ENCODE measurements at places on chromosomes 2 and 18. TPM values are rescaled to one million over a fixed set of nuclear protein-coding genes. Genes with fewer than 3 reads are reported as not detected.
A peak's percentile ranks its signal among the peaks of the same experiment; 100 is the strongest.

DNA sequence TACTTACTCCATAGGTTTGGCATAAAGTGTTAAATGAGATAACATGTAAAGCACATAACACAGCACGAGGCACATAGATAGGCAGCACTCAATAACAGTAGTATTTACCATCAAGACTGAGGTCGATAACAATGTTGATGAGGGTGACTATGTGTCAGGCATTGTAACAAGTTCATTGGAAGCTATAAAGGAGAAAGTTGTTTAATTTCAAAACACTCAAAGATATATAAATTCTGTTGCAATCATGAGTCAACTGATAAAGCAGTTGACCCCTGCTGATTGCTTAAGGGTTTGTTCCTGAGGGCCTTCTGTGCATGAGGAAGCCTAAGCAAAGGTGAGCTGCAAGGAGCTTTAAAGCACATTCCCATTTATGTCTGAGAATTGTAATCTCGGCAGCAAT is 760.5 kb downstream of the SATB2 start:
- H3K4me3 ChIP-seq: no peak overlapping the region
- no peaks in the 10 kb centered on the region for H3K4me1 ChIP-seq
- H3K27ac ChIP-seq: no peak overlapping the region
- no peak for DNase-seq

- no peaks in the 10 kb centered on the region for H3K4me1 ChIP-seq
- H3K36me3 ChIP-seq: no peaks in the 10 kb centered on the region
- peak overlapping the region; percentile 61 for H3K4me3 ChIP-seq
- peaks cover 28% of the 10 kb centered on the region for H3K27me3 ChIP-seq
- H3K27ac ChIP-seq: peak overlapping the region; percentile 53
- DNase-seq: peak; percentile 70
These were observed 4.8 kb downstream of the SOX11 start for GRCh38 chr2:5696945-5697521.

DNA sequence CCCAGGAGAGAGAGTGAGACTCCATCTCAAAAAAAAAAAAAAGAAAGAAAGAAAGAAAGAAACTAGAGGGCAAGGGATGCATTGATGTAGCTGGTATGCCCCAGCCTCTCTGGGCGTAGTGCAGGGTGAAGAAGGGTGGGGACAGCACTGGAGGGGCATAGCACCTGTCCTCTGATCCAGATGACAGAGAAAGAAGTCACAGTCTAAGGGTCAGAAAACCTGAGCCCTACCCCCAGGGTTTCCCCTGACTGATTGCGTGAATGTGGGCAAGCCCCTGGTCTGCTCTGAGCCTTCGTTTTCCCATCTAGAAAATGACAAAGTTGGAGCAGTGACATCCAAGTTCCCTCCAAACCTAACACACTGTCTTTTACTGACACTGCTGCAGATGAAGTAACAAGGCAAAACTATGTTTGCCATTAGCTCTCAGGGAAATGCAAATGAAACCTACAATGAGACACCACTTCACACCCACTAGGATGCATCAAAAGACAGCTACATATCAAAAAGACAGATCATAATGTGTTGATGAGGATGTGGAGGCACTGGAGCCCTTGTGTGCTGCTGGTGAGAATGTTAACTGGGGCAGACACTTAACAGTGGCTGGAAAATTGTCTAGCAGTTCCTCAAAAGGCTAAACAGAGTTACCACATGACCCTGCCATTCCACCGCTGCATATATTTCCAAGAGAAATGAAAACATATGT is 19.5 kb upstream of the YWHAQ start:
- H3K4me3 ChIP-seq: no peak overlapping the region
- DNase-seq: no peak
- no peak overlapping the region for H3K27ac ChIP-seq
- H3K36me3 ChIP-seq: no peaks in the 10 kb centered on the region
- no peaks in the 10 kb centered on the region for H3K4me1 ChIP-seq

DNA sequence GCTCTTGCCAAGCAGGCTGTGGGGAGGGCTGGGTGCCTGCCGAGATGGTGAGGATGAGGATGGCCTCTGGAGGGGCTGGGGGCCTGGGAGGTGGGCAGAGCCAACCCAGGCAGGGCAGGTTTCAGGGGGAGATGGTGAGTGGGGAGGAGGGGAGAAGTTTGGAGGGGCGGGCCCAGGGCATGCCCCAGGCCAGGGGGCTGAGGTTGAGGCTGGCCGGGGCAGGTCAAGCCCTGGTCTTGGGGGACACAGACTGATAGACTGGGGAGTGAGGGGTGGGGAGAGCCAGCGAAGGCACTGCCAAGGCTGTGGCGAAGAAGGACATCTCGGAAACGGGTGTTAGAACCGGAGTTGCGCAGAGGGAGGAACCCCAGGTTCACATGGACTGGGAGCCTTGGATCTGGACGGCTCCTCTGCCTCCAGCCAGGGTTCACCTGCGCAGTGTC is 12.6 kb downstream of the CAPN10 start:
- no peaks in the 10 kb centered on the region for H3K27me3 ChIP-seq
- no peak overlapping the region for H3K27ac ChIP-seq
- H3K36me3 ChIP-seq: no peaks in the 10 kb centered on the region
- no peak overlapping the region for H3K4me3 ChIP-seq

GRCh38 chr2:238082151-238082550 is 18.0 kb upstream of the ESPNL start:
- no peak overlapping the region for H3K4me3 ChIP-seq
- no peaks in the 10 kb centered on the region for H3K4me1 ChIP-seq
- DNase-seq: no peak

DNA sequence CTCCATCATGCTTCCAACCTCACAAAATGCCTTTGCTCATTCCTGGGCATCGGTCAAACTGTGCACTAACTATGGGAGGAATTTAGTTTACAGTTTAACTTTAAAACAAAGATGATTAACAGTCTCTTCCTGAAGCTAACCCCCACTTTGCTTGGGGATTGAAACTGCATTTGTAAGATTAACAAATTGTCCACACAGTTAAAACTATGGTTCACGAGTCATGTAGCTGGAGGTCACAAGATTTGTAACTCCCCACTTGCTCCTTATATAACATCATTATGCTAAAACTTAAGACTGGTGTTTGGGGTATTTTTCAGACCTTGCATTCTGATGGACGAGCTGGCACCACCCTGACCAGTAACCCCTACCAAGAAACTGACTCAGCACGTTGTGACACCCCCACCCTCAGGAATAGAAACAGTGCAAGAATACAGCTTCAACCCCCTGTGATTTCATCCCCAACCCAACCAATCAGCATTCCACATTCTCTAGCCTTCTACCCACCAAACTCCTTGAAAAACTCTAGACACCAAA is 252.3 kb downstream of the MBD5 start:
- DNase-seq: no peak
- H3K4me1 ChIP-seq: no peaks in the 10 kb centered on the region
- no peaks in the 10 kb centered on the region for H3K27me3 ChIP-seq
- no peak overlapping the region for H3K4me3 ChIP-seq

DNA sequence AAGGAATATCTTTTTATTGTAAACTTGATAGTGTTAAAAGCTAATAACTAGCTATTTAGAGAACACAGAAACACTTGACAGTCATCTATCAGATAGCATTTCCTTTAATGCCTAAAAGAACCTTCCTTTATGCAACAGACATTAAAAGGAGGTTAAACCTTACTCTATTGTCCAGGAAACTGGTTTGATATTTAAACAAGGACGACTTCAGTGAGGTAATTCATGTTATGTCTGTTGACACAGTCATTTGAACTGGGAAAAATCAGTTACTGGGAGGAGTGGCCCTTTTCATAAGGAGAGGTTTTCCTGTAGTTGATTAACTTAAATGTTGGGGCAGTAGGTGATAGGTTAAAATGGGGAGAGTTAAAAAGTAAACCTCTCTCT is 6.7 kb downstream of the TGIF1 start:
- peaks cover 58% of the 10 kb centered on the region for H3K4me1 ChIP-seq
- no peak for DNase-seq
- peak overlapping the region; percentile 98 for H3K27ac ChIP-seq
- H3K27me3 ChIP-seq: no peaks in the 10 kb centered on the region
- H3K36me3 ChIP-seq: no peaks in the 10 kb centered on the region
- H3K4me3 ChIP-seq: no peak overlapping the region

The ARHGEF33 gene
- 2.2 TPM for total RNA-seq

The MEP1B gene
- total RNA-seq: not detected

The AQP12B gene
- total RNA-seq: not detected

The NOL4 gene
- total RNA-seq: 1.1 TPM

The VIT gene
- total RNA-seq: 16.5 TPM

Data from sigmoid colon (tissue), 7 donors.